NCI-H1105 (cell line): ENCODE measurements at places on chromosomes 7 and 10.

DNA sequence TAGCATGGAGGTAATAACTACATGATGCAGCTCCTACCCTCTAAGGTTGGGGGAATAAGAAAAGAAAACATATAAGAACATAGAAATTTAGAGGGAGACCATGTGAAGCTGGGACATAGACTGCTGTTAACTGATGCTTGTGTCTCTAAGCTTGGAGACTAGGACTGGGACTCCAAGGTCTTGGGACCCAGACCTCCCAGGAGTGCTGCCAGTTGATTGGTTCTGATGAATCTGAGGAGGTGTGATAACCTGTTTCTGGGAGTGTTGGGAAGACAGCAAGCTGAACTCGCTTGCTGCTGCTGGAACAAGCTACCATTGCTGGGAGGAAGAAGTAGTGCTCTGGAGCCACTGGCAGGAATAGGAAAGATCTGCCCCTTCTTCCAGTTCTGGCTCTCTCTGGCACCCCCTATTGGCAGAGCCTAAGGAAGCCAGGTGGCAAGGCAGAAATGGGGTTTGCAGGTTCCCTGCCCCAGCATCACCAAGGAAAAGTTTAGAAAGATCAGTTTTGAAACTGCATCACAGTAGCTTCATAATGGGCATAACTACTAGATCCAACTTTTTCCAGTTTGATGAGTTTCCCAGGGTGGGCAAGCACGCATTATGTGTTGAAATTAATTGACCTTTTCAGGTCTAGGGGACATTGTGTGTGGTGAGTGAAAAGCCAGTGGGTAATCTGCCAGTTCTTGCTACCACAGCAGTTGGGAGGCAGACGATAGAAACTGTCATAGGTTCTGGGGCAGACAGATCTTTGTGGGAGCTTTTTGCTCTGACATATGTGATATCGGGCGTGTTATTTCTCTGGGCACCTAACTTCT, 140.7 kb downstream of the SND1 start:
- peak; percentile 25 for DNase-seq

DNA sequence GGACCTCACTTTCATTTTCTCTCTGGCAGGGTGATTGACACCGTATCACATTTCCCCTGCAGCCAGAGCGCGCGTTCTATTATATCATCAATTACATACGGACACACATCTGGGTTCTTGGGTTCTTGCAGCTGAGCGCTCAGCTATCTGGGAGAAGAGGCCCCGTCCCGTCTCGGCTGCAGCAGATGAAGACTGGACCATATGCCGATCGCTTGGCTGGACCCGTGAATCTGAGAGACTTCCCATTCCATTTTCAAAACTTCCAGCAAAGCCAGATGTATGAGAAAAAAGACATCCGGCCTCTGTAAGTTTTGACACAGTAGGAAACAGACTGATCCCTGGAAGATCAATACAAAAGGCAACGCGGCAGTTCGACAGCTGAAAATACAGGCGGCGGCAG, 99.8 kb downstream of the JCAD start:
- DNase-seq, result no peak

GRCh38 chr7:90424720-90425119, 21.5 kb downstream of the CLDN12 start:
- no peak for DNase-seq

DNA sequence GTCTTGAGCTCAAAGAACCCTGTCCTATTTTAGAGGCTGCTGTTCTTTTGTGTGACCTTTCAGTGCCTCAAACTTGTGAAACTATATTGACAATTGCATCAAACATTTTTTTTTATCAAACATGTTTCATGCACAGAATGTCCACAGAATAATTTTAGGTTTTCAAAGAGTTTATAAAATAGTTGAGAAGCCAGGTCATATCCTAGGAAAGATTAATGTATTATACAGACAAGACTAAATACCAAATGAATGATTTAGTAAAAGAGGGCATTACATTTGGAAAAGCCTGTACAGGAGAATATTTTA, 67.0 kb downstream of the CDK6 start:
- no peak for DNase-seq

- DNase-seq, result no peak
Observed at GRCh38 chr7:119010635-119011034, 786.1 kb downstream of the ANKRD7 start.

GRCh38 chr7:43433639-43434038, 149.3 kb upstream of the STK17A start:
- DNase-seq, result no peak

DNA sequence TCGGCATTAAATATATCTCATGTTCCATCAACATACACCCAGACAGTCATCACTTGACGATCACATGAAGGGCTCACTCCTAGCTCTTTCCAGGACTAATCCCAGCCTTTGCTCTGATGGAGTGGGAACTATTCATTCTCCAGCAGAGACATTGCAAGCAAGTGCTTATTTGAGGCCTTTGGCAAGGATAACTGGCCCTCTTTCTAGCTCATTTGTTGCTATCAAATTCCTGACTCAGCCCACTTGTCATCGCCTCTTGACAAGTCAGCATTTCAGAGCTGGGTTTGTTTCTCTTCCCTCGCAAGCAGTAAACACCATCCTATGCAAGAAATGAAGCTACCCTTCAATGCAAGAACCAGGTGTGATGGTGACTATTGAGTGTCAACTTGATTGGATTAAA, 1165.7 kb upstream of the AUTS2 start:
- no peak for DNase-seq
